GOT3 (cell line): ENCODE measurements at places on chromosomes 11 and 22.
A peak's percentile ranks its signal among the peaks of the same experiment; 100 is the strongest.

GRCh38 chr22:19086417-19086816 is 35.8 kb downstream of the DGCR2 start:
- no peak for DNase-seq

DNA sequence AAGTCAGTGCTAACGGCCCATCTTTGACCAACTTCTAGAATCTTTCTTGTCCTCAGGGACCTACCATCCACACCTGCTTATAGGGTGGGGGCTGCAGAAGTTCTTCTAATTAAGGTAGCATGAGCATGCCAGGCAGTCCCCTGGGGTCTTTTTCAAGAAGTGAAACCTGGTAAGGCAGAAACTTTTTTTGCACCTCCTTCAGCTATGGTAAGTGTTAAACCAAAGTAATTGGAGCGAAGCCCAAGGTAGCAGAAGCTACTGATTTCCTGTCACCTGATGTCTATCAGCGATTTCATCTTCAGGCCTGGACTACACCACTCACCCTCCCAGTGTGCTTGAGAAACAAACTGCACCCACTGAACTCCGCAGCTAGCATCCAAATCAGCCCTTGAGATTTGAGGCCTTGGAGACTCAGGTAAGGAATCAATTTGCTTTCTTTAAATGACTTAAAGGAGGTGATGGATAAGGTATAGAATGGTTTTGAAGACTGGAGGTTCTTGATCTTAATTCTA is at the start of gene MS4A1:
MS4A1 (plus strand) TSS at position 317 of the 512 bp plus-strand sequence. CDS start 6,528 bp downstream, outside the sequence.
- DNase-seq, result no peak

- DNase-seq, result no peak
Measured at GRCh38 chr11:79346021-79346420, 94.8 kb downstream of the TENM4 start.

- DNase-seq, result no peak
Measured at GRCh38 chr11:86990031-86990430, 34.8 kb upstream of the FZD4 start.

- DNase-seq, result no peak
Measured at GRCh38 chr11:117315285-117316196, 515 bp downstream of the BACE1 start.

GRCh38 chr22:37999640-38000272 is 15.4 kb upstream of the SOX10 start:
- no peak for DNase-seq

DNA sequence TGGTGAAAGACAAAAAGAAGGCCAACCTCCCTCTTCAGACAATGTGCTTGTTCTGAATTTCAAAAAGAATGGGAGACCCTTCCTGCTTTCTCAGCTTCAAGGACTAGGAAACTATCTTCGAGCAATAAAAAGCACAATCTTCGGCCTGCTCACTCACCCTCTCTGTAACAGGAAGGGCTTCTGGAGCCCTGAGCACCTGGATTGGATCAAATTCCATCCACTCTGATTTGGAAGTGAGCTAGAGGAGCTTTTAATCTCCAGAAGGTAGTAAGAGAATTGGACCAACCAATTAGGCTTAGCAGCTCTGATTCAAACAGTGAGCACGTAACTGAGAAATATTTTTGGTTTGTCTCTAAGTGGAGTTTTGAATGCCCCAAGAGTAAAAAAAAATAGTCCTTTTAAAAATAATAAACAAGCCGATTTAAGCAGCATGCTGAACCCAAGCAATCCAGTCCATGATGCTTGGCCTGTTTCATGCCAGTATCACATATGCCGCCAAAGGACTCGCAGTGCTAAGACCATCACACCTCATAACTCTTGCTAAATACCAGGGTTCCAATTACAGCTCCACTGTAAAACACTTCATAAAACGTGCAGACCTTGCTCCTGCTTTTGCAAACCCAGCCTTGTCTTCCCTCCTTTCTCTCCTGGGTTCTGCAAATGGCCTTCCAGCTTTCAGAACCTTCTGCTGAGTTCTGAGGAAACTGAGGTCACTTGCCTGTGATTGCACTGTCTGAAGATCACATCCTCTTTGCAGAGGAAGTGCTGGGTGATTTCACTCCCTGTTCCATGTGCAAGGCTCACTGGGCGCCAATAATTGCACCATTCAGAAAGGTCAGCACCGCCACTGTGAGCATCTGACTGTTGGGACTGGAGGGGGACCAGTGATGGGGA is 74.4 kb downstream of the SLC1A2 start:
- DNase-seq, result no peak

GRCh38 chr11:121417055-121417551 is 35.0 kb upstream of the SORL1 start:
- DNase-seq, result peak; percentile 24

DNA sequence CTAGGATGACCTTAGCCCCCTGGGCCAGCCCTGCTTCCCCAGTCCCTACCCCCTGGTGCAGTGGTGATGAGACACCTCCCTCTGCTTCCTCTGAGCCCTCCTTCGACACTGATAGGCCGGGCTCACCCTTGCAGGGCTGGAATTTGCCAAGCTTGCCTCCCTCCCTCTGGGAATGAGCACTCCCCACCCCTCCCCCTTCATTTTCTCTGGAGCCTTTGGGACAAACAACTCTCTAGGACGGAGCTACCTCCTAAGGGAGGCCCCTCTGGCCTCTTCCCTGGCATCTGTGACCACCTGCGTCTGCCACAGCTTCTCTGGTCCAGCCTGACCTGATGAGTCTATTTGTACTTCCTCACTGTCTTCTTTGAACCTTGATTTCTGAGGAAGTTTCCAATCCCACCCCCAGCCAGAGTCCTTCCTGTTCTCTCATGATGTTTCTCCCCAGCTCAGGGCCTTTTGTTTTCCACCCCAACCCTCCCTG is 53.3 kb upstream of the ADA2 start:
- no peak for DNase-seq

GRCh38 chr11:111378861-111379601 is at the start of gene POU2AF1:
TSS of gene POU2AF1 (minus strand) at chr11:111379275. CDS start at chr11:111379177, 98 bp downstream.
- no peak for DNase-seq

- DNase-seq, result no peak
Measured at GRCh38 chr22:40541300-40541699, 95.2 kb downstream of the MRTFA start.

- no peak for DNase-seq
Measured at GRCh38 chr11:47378836-47379170, 456 bp upstream of the SPI1 start.

DNA sequence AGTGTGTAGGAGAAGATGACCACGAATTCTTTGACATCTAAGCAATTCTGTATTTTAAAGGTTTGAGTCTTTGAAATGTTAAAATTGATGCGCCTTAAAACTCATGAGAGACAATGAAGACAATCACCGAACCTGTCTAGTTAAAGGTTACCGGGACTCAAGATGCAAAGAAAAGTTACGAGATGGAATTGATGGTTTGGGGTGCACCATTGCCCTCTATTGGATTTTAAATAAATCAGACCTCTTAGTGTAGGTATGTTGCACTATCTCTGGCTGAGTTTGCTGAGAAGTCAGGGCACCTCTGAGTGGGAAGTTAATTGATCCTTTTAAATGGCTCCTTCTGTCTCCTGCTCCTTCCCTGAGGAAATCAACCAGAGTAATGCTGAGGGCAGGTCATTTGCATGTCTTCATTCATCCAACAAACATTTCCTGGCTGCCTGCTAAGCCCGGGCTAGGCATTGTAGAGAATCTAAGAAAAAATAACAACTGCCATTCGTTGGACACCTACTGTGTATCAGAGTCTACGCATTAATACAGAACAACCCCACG is 19.4 kb upstream of the TMA7B start:
- no peak for DNase-seq

DNA sequence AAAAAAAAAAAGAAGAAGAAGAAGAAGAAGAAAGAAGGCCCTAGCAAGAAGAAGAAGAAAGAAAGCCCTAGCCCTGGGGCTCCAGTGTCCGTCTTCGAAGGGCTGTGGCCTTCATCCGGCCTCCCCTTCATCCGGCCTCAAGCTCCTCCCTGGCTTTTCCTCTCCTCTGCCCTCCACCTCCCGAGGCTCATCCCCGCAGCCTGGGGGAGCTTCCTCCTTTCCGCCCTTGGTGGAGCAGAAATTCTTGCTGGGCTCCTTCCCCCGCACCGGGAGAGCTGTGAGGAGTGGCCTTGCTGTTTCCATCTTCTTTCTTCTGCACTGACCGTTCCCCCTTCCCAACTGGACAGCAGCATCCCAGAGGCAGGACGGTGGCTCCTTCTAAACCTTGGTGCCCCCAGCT is 9.5 kb upstream of the LTO1 start:
- no peak for DNase-seq

GRCh38 chr22:50209893-50210292 is 9.1 kb downstream of the SELENOO start:
- no peak for DNase-seq

DNA sequence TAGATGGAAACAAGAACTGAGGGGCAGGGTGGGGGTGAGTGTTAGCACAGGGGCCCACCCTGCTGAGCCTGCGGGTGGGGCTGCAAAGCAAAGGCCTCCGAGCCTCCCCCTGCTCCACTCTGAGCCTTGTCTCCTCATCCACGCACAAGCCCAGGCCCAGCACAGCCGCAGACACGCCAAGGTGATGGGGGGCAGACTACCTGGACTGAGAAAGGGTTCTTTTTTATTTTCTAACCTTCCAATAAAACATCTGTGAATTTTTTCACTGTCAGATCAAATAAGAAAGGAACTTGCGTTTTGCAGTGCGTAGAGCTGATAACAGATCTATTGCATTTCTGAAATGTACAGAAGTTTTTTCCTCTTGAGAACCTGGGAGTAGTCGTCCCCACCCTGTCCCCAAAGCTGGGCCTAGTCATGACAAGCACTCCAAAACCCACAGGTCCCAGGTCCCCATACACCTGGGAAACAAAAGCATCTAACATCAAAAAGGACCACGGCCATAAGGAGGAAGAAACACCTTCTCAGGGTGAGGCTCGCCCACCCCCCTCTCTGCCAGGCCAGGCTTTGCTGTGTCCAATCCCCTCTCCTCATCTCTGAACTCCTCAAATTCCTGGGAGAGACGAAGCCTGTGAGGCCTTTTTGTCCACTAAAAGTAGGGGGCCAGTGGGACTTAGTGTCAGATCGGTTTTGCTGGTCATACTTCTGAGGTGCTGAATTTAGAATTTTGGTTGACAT is 22.7 kb upstream of the CD5 start:
- DNase-seq, result no peak

DNA sequence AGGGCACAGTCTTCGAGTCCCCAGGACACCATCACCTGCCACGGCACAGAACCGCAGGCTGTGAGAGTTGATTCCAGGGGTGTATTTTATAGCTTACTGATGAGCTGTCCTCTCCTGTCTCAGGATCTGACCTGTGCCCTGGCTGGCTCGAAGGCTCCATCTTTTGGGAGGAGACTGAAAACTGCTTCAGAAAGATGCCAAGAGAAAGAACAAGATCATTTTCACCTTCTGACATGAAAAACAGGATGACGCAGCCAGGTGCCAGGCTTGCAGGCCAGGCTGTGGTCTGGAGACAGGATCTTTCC is 2.2 kb downstream of the MRGPRD start:
- DNase-seq, result no peak

GRCh38 chr11:64241241-64241490 is 271 bp downstream of the FKBP2 start:
- DNase-seq, result peak; percentile 99

GRCh38 chr11:126489836-126490660 is 134.6 kb downstream of the ST3GAL4 start:
- no peak for DNase-seq

DNA sequence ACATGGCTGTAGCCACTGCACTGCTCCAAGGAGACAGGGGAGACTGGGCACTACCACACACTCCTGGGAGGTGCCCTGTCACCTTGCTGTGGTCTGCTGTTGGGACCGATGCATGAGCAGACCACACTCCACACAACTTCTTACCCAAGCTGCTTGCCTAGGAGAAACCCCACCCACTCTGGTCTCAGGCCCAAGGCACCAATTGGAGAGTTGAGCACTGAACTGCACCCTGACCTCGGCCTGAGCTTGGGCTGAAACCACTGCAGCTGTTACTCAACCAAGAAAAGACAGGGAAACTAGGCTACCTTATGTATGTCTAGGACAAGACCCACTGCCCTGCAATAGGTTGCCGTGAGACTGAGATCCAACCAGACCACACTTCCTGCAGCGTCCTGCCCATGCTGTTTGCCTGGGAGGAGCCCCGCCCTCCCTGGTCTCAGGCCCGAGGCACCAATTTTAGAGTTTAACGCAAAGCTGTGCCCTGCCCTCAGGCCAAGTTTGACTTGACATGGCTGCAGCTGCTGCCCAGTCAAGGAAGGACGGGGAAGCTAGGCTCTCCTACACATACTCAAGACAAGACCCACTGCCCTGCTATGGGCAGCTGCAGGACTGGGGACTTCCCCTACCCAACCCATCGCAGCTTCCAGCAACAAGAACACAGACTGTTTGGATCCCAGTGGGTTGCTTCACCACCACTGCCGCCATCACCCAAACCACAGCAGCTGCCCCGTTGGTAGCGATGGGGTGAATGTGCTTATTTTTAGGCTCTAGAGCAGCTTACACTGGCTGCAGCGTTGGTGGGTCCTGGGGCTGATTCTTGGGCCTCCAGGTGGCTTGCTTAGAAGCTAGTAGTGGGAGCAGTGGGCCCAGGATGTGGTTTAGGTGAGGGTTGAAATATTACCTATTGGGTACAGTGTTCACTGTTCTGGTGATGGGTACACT is 66.8 kb downstream of the BRD1 start:
- no peak for DNase-seq

- DNase-seq, result no peak
Measured at GRCh38 chr11:126522152-126522551, 166.7 kb downstream of the ST3GAL4 start.

GRCh38 chr11:67002297-67002913 is 20.5 kb upstream of the SYT12 start:
- DNase-seq, result no peak

- no peak for DNase-seq
Measured at GRCh38 chr11:123624974-123625373, 29.4 kb downstream of the SCN3B start.

DNA sequence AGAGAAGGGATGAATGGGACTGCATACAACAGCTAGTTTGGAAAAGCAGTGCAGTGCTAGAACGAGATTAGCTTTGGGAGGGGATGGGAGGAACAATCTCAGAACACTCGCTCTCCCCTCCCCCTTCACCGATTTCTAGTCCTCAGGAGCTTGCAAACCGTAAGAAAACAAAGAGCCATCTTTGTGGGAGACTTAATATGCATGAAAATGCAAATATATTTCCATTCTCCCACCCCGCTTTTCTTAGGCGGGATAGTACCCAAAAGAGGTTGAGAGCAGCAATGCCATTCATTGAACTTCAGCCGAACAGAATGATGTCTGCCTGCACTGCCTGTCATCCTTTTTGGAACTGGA is 1.1 kb downstream of the SPINDOC start:
- DNase-seq, result no peak

GRCh38 chr11:64809781-64810241 is 540 bp downstream of the MEN1 start:
- DNase-seq, result no peak
